Bronchial epithelial cell (primary cell): ENCODE measurements at places on chromosomes 4 and X. TPM values are rescaled to one million over a fixed set of nuclear protein-coding genes. Genes with fewer than 3 reads are reported as not detected.

The ZNF711 gene
- 2.6 and 3.1 TPM in 2 replicates for total RNA-seq

DNA sequence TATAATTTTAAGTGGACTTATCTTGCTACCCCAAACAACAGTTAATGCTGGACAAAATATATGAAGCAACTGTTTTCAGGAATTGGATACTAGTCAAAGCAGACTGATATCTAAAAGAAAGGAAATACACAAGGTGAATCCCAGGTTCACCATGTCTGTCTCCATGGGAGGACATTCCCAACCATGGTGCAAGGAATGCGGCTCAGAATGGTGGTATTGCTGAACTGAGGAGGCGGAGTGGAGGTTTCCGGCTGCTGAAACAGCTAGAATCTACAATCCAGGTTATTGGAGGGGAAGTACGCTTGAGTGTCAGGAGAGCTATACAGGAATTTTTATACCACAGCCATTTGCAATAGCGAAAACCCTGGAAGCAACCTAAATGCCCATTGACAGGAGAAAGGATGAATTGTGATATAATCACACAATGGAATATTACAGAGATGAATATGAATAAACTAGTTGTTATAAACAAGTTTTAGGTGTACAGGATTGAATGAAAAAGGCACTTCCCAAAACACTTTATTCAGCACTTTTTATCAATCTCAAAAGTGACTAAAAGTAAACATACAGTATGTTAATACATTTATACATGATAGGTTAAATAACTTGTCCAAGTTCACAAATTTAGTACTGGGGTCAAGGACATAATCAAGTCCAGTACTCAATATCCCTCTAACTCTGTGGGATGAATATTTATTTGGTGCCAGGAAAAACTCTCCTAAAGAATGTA, 9.0 kb downstream of the HMGB2 start:
- no peak for DNase-seq

The TSPAN7 gene
- 1.1 and 1.3 TPM in 2 replicates for total RNA-seq

The RRAGB gene
- 16.9 and 17.1 TPM in 2 replicates for total RNA-seq

The PPP1R2C gene
- not detected in 2 replicates for total RNA-seq

The EDA gene
- total RNA-seq, result 0.26 and 0.77 TPM in 2 replicates

The BMX gene
- not detected in 2 replicates for total RNA-seq

DNA sequence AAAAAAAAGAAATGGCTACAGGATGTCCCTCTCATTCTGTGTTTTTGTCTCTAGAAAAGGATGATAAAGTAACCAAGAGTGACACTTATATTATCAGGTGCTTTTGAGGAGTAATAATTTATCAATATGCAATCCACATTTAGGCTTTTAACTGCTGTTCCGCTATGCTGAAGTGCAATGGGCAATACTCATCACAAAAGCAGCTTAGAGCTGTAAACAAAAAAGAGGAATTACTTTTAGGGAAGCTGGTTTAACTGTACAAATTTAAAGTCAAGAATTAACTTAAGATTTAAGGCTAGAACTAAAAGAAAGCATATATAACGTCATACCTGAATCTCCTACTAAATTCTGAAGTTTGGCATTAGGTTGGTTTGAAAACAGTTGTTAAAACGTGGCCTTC, 93.5 kb upstream of the DDX3X start:
- no peak for DNase-seq

GRCh38 chrX:38004046-38004445, 2.3 kb upstream of the SYTL5 start:
- peak; percentile 51 for DNase-seq

The OR13H1 gene
- total RNA-seq, result not detected in 2 replicates

The SSX5 gene
- total RNA-seq, result not detected in 2 replicates

The PPEF1 gene
- total RNA-seq, result 0.13 TPM in 1 of 2 replicates, not detected in the other

DNA sequence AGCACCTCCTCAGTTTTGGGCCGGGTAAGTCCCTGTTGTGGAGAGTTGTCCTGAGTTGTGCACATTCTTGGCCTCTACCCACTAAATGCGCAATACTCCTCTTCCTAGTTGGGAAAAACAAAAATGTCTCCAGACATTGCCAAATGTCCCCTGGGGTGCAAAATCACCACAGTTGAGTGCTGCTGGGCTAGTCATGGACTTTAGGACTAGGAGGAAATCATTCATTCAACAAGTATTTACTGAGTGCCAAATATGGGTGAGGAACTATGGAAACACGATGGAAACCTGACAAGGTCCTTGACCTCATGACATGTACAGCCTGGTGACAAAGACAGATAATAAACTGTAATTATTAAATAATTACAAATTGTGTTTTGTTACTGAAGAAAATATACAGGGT, 71.6 kb downstream of the STX18 start:
- DNase-seq, result no peak

The RNF128 gene
- total RNA-seq, result 21.0 and 32.1 TPM in 2 replicates

DNA sequence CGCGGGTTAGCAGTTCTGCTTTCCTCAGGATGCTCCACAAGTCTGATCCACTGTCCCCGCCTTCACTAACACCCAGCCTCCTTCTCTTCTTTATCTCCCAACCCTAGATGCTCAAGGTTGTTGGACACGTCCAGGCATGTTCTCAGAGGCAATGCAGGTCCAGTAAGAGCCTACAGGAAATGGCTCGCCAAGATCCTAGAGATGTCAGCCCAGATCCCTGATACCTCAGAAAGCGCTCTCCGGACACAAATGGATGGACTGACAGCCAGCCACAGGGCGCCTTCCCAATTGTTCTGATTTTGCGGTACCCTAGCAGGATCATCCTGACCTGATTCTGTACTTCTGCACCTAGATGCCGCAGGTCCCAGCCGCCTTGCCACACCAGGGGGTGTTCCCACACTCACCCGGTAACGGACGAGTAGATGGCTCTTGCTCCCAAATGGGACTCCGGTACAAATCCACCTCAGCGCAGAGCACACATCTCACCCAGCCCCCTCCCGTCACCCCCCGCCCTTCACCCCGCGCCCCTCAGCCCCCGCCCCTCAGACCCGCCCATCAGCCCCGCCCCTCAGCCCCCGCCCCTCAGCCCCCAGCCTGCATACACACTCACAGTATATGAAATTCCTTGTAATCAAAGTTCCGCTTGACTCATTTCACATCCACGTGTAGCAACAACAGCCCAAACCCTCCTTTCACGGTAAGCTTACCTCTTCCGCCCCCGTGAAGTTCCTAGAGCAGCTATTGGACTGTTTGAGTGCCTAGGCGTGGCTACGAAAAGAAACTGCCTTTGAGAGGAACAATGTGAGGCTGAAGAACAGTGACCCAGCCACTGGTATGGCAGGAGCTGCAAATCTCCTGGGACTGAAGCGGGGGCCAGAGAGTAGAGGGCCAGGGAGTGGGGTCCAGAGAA, at the start of gene EDA2R:
TSS of gene EDA2R (minus strand) at position 488 of the 910 bp plus-strand sequence. CDS start 23,058 bp downstream, outside the sequence.
- peak; percentile 88 for DNase-seq

The STOX2 gene
- total RNA-seq, result 1.3 and 2.4 TPM in 2 replicates

The STATH gene
- not detected in 2 replicates for total RNA-seq

DNA sequence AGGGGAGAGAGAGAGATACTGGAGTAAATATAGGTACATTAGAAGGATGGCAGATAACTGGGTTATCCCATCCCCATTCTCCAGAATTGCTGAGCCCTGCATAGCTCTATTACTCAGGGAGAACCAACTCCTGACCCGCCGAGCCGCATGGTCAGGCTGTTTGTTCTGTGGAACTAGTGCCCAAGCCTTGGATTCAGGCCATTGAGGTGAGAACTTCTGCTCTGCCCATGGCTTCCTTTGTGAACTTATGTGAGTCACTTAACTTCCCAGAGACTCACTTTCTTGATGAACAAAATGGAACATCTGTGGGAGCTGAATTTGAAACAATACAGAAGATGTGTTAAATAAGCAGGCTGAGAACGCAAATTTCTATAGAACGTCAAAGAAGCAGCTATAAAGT, 54.2 kb downstream of the SPATA18 start:
- DNase-seq, result no peak

The F8 gene
- 0.26 and 0.64 TPM in 2 replicates for total RNA-seq

GRCh38 chr4:1207603-1208265, 35.4 kb upstream of the SPON2 start:
- DNase-seq, result no peak
